ENCODE measurements at places on chromosomes 12 and 14.

- DNase-seq = no peak
Measured at GRCh38 chr12:88623777-88624548, 43.7 kb upstream of the KITLG start.

GRCh38 chr14:33812601-33813000 lies 138.3 kb downstream of the EGLN3 start:
- no peak for DNase-seq

- no peak for DNase-seq
Measured at GRCh38 chr12:15932971-15933370, 21.8 kb downstream of the DERA start.

DNA sequence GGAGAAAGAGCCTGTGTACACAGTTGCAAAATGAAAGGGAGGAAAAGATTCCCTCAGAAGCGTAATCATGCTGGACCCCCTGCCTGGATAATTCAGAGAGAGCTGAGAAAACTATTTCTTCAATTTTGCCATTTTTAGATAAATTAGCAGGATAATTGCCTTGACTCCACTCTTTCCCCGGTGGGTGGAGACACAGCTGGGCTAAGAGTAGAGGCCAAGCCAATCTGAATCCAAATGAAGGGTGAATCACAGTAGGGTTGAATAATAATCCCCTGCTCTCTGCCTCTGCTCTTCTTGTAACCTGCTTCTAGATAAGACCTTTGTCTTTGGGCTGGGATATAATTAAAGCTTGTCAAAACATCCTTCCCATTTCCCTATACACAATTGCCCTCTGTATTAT lies 150.1 kb downstream of the CAPZA3 start:
- no peak for DNase-seq

DNA sequence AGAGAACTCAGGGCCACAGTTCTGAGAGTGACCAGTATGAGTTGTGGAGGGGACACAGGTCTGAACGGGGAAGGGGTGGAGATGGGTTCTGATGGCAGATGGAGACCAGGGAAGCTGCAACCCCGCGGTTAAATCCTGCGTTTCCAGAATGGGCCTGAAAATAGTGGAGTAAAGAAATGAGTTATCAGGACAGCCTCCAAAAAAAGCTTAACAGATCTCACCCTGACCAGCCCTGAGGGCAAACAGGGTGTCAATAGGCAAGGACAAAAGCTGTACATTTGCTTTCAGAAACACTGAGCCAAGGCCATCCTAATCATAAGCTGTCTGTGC lies 555 bp upstream of the RTN1 start:
- no peak for DNase-seq

DNA sequence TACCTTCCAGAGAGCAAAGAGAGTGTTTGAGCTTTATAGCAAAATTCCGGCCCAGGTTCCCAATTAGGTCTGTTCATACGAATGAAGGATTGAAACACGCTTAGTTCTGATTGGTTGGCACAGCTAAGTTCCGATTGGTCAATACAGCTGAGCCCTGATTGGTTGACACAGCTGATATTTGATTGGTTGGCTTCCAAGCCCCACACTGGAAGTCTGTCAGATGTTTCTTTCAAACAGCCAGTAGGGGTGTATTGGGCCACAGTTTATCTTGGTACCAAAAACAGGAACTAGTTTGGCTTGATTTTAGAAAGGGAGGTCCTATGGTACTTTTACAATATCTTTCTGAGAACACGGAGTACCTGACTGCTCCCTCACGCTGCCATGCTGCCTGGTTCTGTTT lies 93.4 kb downstream of the CAND1 start:
- DNase-seq = no peak

DNA sequence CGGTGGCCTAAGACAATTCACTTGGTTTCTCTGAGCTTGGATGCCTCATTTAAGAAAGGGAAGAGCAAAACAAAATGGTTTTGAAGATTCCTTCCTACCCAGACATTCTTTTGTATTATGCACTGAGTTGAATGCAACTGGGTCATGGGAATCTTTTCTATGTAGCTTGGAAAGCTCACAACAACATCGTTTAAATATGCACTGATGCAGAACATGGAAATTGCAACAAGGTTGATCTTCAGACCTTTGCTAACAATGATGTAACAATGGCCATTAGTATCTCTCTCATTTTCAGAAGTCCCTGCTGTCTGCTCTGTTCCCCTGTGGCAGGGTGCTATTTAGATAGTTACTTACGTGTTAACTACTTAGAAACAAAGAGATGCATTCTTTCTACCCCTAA lies 30.1 kb upstream of the IGF1 start:
- no peak for DNase-seq

DNA sequence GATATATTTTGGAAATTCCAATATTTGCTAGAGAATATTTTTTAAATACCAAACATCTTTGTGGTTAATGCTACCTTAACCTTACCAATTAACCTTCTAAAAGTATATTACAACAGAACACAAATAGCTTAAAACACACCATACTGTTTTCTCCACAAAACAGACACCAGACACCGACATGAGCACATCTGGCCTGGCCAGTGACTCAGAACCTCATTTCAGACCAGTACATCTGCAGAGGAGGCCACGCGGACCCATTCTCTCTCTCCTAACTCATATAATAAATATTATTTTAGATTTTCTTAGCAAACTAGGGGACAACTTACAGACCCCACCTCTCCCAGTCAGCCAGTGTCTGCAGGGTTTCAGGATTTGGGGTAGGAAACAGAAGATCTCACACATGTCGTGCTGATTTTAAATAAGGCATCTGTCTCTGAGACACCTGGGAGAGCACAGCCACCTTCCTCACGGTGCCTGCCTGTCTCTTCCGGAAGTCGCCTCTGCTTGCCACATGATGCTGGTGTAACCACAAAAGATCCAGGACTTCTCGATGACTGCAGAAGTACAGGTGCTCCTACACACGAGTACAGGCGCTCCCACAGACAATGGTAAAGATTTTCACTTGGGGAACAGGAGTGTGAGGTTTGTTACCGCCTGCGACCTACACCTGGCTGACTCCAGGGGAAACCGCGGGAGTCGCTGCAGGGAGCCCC lies 9.7 kb upstream of the ANKLE2 start:
- peak; percentile 27 for DNase-seq

DNA sequence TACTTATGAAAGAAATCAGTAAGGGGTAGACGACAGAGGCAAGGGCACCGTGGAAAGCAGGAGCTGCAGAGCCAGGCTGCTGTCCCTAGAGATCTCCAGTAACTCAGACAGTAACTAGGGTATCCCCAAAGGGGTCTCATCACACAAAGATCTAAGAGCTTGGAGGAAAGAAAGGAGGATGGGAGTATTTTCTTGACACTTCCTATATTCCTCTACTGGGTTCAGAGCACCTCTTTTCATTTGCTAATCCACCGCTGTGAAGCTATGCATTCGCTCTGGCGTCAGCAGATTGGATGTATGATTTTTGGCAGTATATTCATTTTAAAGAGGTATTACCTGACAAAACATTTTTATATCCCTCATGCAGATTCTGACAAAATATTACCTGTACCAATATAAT lies 12.6 kb downstream of the USP44 start:
- DNase-seq = no peak

- DNase-seq = no peak
Measured at GRCh38 chr14:72583316-72584272, 310.3 kb downstream of the DPF3 start.

- DNase-seq = no peak
Measured at GRCh38 chr14:99578541-99579101, 25.4 kb downstream of the CCDC85C start.

- DNase-seq = no peak
Measured at GRCh38 chr12:47739979-47740378, 14.7 kb upstream of the ENDOU start.

GRCh38 chr12:108320507-108321293 lies 18.4 kb downstream of the CMKLR1 start:
- no peak for DNase-seq

DNA sequence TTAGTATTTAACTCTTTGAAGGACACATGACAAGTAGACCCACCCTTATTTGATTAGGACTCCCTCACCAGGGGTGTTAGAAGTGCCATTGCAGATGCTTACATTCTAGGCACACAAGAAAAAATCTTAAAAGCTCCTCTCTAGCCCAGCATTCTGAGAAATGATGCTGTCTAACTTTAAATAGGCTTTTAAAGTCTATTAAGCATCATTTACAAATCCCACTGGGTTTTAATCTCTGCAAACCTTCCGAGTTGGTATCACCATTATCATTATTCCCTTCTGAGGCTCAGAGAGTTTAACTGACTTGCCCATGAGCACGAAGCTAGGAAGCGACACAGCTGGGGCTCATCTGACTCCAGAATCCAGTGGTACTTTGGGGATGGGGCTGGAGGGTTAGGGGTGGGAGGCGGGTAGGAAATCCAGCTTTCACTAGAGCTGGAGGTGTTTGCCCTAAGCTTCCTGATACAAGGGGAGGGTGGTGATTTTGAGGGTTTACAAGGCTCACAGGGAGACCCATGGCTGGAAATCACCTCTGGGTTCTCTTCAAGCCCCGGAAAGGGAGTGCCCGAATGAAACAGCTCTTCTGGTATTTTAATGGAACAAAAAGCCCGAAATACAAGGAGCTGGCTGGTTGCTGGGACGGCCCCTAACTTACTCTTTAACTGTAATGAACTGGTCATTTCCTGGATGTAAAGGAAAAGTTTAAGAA lies 109.2 kb upstream of the FUT8 start:
- peak; percentile 55 for DNase-seq

DNA sequence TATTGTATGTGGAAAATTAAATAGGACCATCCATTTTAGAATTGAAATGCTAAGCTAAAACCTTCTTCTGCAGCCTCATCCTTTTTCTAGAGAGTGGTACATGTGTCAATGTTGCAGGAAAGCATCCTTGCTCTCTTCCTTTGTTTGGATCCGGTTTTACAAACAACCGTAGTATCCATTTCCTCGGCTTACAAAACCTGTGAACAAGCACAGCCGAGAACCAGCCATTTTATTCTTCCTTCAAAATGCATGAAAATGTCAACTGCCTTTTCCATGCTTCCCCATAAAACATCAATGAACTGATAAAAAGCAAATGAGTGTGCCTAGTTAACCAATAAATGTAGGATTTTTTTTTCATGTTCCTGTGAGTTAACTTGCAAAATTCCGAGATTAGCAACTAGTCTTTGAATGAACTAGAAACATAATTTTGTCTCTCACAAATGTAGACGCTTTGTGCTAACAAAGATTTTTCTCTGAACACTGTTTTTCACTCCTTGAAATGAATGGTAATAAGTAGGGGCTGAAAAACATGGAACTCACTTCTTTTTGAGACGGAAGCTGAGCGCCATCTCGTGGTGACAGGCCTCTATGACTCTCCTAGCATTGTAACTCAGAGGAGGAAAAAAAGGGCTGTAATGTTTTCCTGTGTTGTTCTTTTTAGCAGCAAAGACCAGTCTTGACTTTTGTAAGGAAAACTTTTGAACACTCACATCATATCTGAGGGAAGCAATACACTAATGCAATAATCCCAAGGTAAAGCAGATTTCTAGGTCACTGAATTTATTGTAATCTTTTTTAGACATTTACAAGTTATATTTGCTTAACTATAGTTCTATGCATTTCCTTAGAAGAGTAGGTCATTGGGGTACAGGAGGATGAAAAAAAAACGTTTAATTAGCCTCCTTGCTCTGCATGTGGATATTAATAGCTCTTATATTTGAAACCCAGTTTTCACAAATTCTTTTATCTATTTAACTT lies 157.4 kb upstream of the FOXG1 start:
- peak; percentile 27 for DNase-seq

DNA sequence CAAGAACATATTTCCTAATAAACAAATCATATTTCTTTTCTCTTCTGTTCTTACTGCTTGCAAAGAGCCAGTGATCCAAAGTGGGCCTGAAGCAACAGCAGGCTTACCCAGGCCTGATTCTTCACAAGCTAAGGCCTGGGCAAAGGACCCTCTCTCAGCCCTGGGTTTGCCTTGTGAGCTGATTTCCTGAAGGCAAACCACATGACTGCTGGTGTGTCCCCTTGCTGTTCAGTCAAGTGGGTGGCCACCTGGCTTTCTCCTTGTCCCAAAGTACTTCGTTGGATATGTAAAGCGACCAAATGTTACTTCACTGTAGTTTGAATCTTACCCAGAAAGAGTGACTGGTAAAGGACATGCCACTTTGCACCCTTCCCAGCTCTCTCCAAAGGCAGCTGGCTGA lies 392.9 kb downstream of the ZFP36L1 start:
- DNase-seq = no peak

DNA sequence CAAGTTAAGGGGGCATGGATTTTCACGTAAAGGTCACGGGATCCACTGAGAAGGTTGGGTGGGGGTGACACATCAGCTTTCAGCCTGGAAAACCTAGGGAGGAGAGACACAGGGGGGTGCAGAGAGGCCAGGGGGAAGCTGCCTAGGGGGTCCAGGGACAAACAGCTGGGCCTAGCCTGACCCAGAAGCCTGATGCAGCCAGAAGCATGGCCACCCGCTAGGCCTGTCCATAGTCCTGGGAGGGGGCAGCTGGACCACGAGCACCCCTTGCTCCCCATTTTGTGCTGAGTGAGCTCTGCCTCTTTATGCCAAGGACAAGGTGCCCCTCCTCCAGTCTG lies 322.7 kb upstream of the RTL1 start:
- no peak for DNase-seq

GRCh38 chr12:100593490-100593889 lies 20.0 kb downstream of the GAS2L3 start:
- no peak for DNase-seq

- no peak for DNase-seq
Measured at GRCh38 chr12:51904951-51905470, 2.3 kb upstream of the ACVRL1 start.

DNA sequence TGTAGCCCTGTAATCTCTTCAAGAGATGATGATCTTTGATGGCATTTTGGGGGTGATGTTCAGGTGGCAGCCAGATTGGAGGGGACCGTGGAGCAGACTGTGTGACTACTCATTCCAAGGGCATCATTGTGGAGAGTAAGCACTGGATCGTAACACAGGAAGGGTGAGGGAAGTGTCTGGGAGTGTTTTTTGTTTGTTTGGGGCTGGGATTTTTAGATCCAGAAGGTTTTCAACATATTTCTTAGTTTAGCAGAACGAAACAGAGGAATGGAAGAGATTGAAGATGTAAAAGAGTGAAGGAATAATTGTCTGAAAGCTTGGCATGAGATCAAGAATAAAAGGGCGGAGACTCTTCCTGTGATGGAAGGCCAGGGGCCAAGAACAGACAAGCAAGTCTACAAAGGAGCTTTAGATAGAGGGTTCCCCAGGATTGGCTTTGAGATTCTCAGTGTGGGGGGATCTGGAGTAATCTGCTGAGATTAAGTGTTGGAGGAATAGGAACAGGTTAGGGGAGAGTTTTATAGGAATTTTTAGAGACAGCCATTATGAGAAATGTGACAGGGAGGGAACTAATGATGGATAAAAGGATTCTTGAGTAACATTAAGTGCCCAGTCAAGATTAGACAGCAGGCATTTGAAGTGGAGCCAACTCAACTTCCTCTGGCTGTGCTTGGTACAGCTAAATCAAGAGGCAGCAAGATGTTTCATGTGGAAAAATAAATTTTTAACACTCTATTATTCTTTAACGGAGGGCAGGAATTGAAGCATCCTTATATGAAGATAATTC lies 79.7 kb upstream of the REP15 start:
- DNase-seq = no peak

DNA sequence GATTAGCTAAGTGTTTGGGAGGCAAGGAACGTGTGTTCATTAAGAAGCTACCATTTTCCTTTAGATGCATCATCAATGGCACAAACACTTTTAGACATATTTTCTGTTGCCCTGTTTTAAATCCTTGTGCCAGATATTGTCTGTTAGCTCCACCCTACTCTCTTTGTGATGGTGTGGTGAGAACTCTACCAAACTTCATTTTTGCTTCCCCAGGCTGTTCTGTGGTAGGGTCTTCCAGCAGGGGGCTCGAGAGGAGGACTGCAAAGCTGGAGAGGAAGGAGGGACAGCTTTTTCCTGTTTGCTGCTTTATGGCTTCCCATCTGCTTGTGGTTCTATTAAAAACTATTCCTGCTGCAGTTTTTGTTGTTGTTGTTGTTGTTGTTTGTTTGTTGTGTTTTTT lies 23.8 kb upstream of the STRAP start:
- no peak for DNase-seq
